ENCODE measurements at places on chromosomes 4 and X.
A peak's percentile ranks its signal among the peaks of the same experiment; 100 is the strongest.

DNA sequence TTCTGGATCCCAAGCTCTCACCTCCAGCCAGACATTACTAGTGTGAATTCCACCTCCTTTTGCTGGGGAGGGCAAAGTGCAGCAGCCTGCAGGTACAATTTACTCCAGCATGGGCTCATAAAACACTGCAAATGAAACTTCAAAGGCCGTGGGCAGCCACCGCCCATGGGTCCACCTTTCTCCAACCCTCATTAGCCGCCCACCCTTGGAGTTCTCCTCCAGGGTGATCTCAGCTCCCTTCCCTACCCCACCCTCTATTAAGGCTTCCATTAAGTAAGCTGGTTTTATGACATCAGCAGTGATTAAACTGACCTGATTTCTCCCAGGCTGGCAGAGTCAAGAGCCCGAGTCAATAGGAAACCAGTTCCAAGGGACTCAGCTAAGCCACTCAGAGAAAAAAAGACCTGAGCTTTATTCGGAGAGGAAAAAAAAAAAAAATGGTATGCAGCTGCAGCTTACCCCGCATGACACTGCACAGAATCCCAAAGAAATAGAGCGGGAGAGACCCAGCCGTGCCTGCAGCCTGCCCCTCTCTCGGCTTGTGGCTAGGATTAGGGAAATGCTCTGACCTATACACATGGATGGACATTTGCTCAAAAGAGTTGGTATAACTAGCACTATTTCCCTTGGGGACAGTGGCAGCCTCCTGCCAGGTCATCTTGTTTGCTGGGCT lies 319.6 kb downstream of the PTTG2 start:
- DNase-seq: peak; percentile 71

DNA sequence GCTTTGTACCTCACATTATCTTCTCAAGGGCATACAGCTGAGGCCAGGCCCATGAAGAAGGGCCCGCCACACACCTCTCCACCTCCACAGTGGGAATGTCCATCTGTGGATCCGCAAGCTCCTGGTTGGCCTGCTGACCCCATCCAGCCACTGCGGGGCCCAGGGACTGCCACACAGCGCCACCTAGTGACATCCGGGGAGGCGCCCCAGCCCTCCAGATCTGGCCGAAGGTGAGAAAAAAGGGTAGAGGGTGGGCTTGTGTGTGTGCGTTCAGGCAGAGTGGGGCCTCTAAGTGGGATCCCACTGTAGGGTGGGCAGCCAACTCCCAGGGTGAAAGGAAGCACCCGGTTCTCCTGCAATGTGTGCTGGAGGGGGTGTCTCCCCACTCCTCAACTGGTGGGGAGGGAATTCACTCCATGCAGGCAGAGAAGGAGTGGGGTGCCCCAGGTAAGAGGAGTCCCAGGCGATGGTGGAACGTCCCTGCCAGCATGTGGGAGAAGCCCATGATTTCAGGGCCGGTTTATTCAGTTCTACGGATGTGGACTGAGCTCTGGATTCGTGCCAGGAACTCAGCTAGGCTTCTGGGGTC lies 117.3 kb downstream of the ENPP6 start:
- peak; percentile 76 for DNase-seq

DNA sequence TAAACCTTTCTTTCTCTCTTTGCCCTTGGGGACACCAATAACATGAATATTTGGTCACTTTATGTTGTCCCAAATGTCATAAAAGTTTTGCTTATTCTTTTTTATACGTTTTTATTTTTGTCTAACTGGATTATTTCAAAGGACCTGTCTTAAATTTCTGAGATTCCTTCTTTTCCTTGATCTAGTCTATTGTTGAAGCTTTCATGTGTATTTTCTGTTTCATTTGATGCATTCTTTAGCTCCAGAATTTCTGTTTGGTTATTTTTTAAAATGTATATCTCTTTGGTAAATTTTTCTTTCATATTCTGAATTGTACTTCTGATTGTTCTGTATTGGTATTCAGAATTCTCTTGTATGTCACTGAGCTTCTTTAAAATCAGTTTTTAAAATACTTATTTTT lies 88.3 kb downstream of the PTCHD1 start:
- DNase-seq: no peak

GRCh38 chrX:45794995-45795337 lies 594.3 kb upstream of the DIPK2B start:
- no peak for DNase-seq

- DNase-seq: no peak
Measured at GRCh38 chrX:22686138-22686541, 313.6 kb upstream of the DDX53 start.

- DNase-seq: no peak
Measured at GRCh38 chr4:2855584-2855983, 11.9 kb downstream of the ADD1 start.

DNA sequence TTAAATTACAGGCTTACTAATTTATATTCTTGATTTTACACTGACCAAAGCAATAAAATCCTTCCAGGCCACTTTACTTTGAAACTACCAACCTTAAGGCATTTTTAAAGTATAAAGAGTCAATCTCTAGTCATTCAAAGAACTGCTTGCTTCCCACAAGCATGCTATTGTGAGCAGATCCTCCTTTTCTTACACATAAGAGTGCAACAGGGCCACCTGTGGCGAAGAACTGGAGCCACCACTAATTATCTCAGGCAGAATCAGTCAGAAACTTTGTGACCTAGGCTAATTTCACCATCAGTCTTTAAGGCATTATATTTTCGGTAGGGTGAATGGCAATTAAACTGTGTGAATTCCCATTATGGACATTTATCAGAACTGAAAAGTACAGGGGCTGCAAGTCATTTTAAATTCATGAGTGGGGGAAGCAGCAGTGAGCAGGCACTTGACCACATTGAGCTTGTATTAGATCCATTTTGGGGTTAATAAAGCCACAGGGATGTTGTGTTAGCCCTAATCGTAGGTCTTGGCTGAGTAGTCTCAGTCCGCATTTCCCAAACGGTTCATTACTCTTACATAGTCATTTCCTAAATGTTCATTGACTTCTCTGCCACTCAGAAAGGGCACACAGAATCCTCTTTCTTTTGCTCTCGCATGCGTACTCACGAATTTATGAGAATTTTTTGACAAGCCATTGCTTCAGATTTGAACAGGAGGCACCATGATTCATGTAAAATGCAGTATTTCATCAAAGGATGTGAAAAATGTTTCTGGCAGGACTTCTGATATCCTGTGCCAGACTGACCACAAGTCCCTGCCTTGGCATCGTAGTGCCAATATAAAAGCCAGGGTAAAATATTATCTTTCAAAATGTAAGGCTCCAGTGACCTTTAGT lies 39.8 kb downstream of the NPY2R start:
- DNase-seq: no peak

DNA sequence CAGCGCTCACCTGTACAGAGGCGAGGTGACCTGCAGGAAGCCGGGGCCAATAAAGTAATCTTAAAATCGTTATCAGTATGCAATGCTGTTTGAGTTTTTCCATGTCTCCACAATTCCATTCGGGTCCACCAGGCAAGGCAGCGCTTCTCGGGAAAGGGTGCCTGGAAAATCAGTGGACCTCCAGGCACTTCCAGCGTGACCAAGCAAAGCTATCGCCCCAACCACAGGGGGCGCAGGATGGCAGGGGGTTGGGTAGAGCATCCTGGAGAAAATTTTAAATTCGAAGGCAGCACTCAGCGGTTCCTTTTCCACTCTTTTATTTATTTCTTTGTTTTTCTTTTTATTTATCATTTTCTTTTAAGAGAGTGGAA lies 5.4 kb upstream of the SOX3 start:
- DNase-seq: no peak

DNA sequence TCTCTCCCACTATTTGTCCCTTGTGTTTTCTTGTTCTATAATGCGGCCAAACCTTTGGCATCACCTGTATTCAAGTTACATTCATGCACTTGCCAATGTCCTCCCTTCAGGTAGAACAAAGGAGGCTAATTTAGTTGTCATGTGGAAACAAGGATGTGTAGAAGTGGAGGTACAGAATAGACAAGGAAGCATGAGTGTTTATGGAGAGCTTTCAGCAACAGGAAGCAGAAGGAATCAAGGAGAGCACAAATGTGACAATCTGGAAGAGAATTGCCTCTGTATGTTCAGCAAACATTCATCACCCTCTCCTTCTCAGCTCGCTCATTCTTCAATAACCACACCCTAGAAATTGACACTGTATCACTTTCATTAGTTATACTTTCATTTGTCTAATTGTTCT lies 103.4 kb downstream of the SLC7A11 start:
- no peak for DNase-seq

- DNase-seq: no peak
Measured at GRCh38 chr4:8227201-8227770, 28.2 kb downstream of the SH3TC1 start.

DNA sequence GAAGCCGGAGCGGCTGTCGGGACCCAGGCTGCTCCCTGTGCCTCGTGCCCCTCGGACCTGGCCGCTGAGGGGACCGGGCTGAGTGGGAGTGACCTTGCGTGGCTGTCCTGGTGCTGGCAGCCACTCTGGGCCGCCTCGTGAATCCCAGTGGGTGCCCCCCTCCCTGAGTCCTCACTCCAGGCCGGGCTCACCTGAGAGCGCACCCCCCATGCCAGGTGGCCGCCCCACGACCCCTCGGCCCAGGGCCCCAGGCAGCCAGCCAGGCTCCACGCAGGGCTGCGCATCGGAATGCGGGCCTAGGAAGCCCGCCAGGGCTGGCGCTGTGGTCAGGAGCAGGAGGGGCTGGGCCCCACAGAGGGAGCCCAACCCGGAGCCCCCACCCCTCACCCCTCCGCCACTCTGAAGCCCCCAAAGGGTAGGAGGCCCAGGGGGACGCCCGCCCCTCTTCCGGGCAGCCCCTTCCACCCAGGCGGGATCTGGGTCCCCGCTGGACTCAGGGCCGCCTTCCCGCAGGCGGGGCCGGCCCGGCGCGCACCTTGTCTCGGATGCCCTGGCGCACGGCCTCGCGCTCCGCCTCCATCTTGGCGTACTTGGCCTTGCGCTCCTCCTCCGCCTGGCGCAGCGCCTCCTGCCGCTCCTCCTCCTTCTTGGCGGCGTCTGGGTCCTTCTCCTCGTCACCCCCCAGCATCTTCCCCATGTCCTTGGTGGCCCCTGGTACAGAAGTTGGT lies 33.9 kb downstream of the CPLX1 start:
- no peak for DNase-seq

DNA sequence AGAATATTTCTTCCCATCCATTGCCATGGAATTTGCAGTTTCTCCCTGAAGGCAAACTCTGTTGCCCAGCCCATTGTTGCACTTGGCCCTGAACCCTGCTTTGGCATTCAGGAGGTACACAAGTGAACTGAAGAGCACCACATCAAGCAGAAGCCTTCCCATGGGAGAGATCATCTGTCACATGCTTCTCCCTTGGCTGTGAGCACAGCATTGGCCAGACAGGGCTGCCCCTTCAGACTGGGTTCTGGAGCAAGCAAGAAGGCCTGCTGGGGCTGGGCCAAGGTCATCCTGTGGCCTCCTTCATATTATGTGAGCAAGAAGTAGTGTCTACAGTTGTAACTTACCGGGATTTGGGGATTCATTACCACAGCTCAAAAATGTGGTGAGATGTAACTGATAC lies 22.7 kb downstream of the SCML1 start:
- no peak for DNase-seq

- DNase-seq: no peak
Measured at GRCh38 chrX:140292188-140292587, 212.7 kb downstream of the SOX3 start.

GRCh38 chr4:116024954-116025708 lies 911.7 kb upstream of the NDST4 start:
- no peak for DNase-seq

GRCh38 chr4:153533387-153533786 lies 67.2 kb downstream of the TMEM131L start:
- no peak for DNase-seq
